Activated T-cell treated with anti-CD3 and anti-CD28 coated beads, Interleukin-2, amount 50 U/mL, for 72 hours (primary cell): ENCODE measurements at places on chromosomes 7 and 10. TPM values are rescaled to one million over a fixed set of nuclear protein-coding genes. Genes with fewer than 3 reads are reported as not detected.

GRCh38 chr7:40329601-40330153 lies 194.9 kb downstream of the SUGCT start:
- no peak overlapping the region for H3K27ac ChIP-seq
- H3K4me1 ChIP-seq: no peaks in the 10 kb centered on the region
- no peaks in the 10 kb centered on the region for H3K27me3 ChIP-seq

- H3K4me3 ChIP-seq: no peak overlapping the region
- no peaks in the 10 kb centered on the region for H3K36me3 ChIP-seq
- no peak for DNase-seq
- no peak overlapping the region for H3K27ac ChIP-seq
- no peaks in the 10 kb centered on the region for H3K27me3 ChIP-seq
These were observed 333.8 kb downstream of the GALNT17 start for GRCh38 chr7:71465741-71466189.

- no peak overlapping the region for H3K4me3 ChIP-seq
- H3K4me1 ChIP-seq: no peaks in the 10 kb centered on the region
- no peak for DNase-seq
- H3K27me3 ChIP-seq: no peaks in the 10 kb centered on the region
- no peaks in the 10 kb centered on the region for H3K36me3 ChIP-seq
These were observed 435.3 kb upstream of the IGFBP3 start for GRCh38 chr7:46356371-46356770.

DNA sequence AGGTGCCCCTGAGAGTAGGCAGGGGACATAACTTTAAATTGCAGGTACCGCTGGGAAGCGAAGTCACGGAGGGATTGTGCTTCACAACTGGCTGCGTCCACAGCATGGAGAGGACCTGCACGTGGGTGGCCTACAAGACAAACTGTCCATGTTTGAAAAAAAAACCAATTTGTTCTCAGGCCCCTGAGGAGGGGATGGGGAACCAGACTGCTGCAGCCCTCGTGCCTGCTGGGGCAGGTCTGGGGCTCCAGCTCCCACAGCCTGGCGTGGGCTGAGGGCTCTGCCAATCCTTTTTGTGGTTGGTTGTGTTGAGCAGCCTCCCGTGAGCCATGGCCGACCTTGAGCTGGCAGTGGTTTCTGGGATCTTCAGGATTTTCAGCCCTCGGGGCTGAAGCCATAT lies 9.7 kb downstream of the SFRP5 start:
- DNase-seq: no peak
- H3K4me3 ChIP-seq: no peak overlapping the region
- no peaks in the 10 kb centered on the region for H3K4me1 ChIP-seq
- no peaks in the 10 kb centered on the region for H3K27me3 ChIP-seq

DNA sequence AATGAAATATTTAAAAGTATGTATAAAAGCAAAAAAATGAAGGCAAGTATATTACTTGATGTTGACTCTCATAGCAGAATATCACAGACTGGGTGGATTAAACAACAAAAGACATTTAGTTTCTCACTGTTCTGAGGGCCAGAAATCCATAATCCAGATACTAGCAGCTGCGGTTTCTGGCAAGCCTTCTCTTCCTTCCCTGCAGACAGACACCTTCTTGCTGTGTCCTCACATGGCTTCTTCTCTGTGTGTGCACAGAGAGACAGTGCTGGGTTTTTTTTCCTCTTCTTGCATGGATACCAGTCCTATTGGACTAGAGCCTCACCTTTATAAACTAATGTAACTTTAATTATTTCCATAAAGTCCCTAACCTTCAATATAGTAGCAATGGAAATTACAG lies 127.9 kb upstream of the AKR1E2 start:
- no peak for DNase-seq
- H3K36me3 ChIP-seq: no peaks in the 10 kb centered on the region
- H3K4me3 ChIP-seq: no peak overlapping the region
- no peaks in the 10 kb centered on the region for H3K4me1 ChIP-seq

DNA sequence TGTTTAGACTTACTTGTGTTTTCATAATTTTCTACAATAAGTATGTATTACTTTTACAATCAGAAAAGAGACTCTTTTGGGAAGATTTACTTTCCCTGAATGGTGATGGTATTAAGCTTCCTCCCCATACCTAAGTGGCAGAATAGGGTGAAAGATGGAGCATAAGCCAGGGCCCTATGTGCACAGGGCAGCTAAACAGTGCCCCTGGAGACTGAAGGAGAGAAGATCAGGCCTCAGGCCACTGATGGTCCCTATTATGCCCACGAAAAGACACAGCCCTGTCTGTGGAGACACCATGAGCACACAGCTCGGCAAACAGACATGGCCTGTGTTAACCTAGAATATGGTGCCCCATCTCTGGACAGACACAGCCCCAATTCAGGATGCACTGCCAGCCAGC lies 139.4 kb downstream of the OAT start:
- H3K27me3 ChIP-seq: no peaks in the 10 kb centered on the region
- H3K4me1 ChIP-seq: no peaks in the 10 kb centered on the region
- no peaks in the 10 kb centered on the region for H3K36me3 ChIP-seq
- no peak for DNase-seq
- no peak overlapping the region for H3K27ac ChIP-seq

- no peaks in the 10 kb centered on the region for H3K36me3 ChIP-seq
- H3K27me3 ChIP-seq: peaks cover 43% of the 10 kb centered on the region
- H3K4me3 ChIP-seq: peak within 1 kb of the TSS; percentile 88
- DNase-seq: peak; percentile 33
These were observed at the start of gene CHST3 for GRCh38 chr10:71964098-71964742. Gene CHST3 (plus strand): TSS chr10:71964395. CDS start chr10:72005843, 41,448 bp downstream.

DNA sequence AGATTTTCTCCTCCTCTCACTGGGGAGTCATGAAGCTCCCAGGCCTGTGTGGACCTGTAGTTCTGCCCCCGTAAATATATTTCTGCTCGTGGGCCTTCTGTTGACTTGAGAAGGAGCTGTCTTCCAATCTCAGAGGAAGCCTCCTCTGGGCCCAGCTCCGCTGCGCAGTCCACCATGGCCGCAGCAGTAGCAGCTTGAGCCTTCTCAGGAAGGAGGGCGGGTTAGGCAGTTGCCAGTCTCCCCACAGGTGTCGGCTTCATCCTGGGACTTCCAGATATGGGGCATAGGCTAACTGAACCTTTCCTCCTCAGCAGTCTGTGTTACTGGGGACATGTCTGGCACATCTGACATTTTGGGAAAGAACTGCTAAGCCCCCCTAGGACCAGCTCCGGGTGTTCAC lies 62.9 kb upstream of the TRIM8 start:
- no peaks in the 10 kb centered on the region for H3K36me3 ChIP-seq
- H3K4me1 ChIP-seq: peaks cover 20% of the 10 kb centered on the region
- H3K27me3 ChIP-seq: no peaks in the 10 kb centered on the region
- no peak overlapping the region for H3K27ac ChIP-seq

DNA sequence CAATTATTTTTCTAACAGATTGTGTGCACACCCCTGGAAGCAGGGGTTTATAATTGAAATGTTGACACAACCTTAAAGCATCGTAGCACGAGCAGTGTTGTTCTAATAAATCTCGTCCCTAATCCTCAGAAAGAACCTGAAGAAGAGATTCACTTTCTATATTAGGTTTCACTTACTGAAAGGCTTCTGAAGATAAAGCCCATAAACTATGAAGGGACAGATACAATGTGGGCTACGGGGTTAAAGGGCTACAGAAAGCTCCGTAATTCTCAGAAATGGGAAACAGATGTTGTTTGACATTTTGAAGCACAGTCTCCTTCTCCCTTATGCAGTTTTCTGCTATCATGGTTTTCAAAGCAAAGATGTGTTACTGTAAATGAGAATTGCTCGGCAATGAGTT lies 479.6 kb downstream of the GATA3 start:
- no peak for DNase-seq
- H3K4me1 ChIP-seq: peaks cover 18% of the 10 kb centered on the region

DNA sequence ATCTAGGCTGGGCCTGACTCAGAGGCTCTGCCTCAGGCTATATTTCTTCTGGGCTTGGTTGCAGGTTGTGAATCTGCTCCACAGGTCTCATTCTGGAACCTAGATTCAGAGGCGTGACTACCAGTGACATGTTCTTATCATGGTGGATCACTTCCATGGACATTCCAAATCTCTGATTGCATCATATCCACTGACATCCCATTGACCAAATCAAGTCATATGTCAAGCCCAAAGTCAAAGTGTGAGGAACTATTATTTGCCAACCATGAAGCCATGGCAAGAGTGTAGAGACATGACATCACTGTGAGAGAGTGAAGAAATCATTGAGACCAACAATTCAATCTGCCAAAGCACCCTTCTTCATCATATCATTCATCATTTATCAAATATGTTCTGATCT lies 11.9 kb upstream of the ODAD2 start:
- DNase-seq: no peak
- no peak overlapping the region for H3K27ac ChIP-seq
- peaks cover 41% of the 10 kb centered on the region for H3K27me3 ChIP-seq
- H3K4me1 ChIP-seq: peaks cover 11% of the 10 kb centered on the region

- H3K4me3 ChIP-seq: no peak overlapping the region
- no peaks in the 10 kb centered on the region for H3K27me3 ChIP-seq
- H3K36me3 ChIP-seq: no peaks in the 10 kb centered on the region
These were observed 16.2 kb upstream of the DNAJB6 start for GRCh38 chr7:157320608-157320980.

DNA sequence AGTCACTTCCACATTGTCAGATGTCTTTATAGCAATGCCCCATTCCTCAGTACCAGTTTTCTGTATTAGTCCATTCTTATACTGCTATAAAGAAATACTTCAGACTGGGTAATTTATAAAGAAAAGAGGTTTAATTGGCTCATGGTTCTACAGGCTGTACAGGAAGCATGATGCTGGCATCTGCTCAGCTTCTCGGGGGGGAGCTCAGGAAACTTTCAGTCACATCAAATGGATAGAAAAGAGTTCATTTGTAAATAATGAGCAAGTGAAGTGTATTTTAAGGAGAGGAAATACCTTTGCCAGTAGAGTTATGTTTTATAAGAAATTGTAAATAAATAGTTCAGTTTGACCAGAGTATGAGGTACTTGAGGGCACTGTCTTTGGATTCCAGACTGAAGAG lies 50.5 kb downstream of the TMEM60 start:
- DNase-seq: no peak
- H3K27ac ChIP-seq: peak overlapping the region; percentile 21
- H3K36me3 ChIP-seq: peaks cover 4% of the 10 kb centered on the region
- no peaks in the 10 kb centered on the region for H3K27me3 ChIP-seq

DNA sequence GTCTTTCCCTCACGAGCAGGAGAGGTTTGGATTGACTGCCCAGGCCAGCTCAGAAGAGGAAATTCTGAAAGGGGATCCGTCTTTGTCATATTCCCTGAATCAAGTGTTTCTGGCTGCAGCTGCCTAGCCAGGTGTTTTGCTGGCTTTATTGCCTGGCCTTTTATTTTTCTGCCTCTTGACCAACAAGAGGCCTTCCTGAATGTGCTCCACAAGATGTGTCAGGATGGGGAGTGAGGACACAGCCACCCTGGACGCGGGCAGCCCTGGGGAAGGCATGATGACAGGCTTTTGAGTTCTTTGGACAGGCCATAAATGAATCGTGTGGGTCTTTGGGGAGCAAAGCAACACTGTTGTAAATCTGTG lies 163.6 kb downstream of the CAMK1D start:
- no peak overlapping the region for H3K4me3 ChIP-seq
- DNase-seq: no peak
- H3K27ac ChIP-seq: no peak overlapping the region
- H3K36me3 ChIP-seq: no peaks in the 10 kb centered on the region

- H3K27me3 ChIP-seq: no peaks in the 10 kb centered on the region
- peaks cover 2% of the 10 kb centered on the region for H3K36me3 ChIP-seq
- H3K4me3 ChIP-seq: no peak overlapping the region
- H3K4me1 ChIP-seq: no peaks in the 10 kb centered on the region
- H3K27ac ChIP-seq: no peak overlapping the region
- no peak for DNase-seq
These were observed 838.2 kb upstream of the POM121L12 start for GRCh38 chr7:52197221-52197620.

DNA sequence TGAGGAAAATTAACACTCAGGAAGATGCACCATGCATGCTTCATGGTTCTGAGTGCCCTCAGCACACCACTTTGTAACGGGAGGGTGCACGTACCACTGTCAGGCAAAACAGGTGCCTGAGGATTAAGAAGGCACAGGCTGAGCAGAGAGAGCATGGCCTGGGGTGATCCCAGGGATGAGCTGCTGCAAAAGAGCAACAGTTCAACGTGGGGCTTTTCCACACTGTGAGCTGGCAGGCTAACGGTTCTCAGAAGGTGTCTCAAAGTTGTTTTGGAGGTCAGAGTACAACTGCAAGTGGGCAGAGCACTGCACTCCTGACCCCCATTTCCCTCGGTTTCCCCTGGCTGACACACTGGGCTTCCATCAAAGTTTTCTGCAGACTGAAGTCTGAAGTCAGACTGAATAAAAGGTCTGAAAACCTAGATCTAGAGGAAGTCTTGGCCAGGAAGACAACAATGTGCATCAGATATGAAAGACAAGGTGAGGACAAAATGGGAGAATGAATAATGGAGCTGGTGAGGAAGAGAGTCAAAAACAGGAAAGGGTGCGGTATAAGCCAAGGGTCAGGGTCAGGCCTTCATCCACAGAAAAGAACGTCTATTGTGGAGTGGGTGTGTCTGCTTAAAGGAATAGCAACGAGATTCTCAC lies 20.5 kb downstream of the ZNF438 start:
- H3K36me3 ChIP-seq: peaks cover 1% of the 10 kb centered on the region
- H3K27me3 ChIP-seq: no peaks in the 10 kb centered on the region
- no peak overlapping the region for H3K4me3 ChIP-seq
- no peak for DNase-seq

- no peaks in the 10 kb centered on the region for H3K36me3 ChIP-seq
- no peaks in the 10 kb centered on the region for H3K27me3 ChIP-seq
- no peak for DNase-seq
- no peak overlapping the region for H3K4me3 ChIP-seq
These were observed 1074.2 kb upstream of the C7orf33 start for GRCh38 chr7:147516391-147516790.

Gene WNT16
- not detected for total RNA-seq

Gene DPCD
- total RNA-seq: 4.5 TPM

Gene GIMAP4
- 114 TPM for total RNA-seq

Gene MACC1
- 0.22 TPM for total RNA-seq

Gene COL17A1
- not detected for total RNA-seq

Gene CCDC3
- 1.5 TPM for total RNA-seq

Gene TFPI2
- total RNA-seq: 0.51 TPM

Gene PAPSS2
- 0.53 TPM for total RNA-seq

Gene HMX2
- total RNA-seq: 0.58 TPM

Gene ABCC2
- 1.3 TPM for total RNA-seq

Gene SHLD2
- 33.3 TPM for total RNA-seq

Gene IDI1
- total RNA-seq: 37.4 TPM
